Prostate gland (tissue), 2 donors: ENCODE measurements at places on chromosomes 6 and 20.

- no peaks in the 10 kb centered on the region for H3K4me1 ChIP-seq
- DNase-seq, result no peak
- H3K27me3 ChIP-seq, result no peaks in the 10 kb centered on the region
- H3K27ac ChIP-seq, result no peak overlapping the region
- H3K36me3 ChIP-seq, result no peaks in the 10 kb centered on the region
Measured at GRCh38 chr6:149147938-149148718, 169.4 kb upstream of the TAB2 start.

- no peak overlapping the region for H3K4me3 ChIP-seq
- no peaks in the 10 kb centered on the region for H3K27me3 ChIP-seq
- H3K4me1 ChIP-seq, result no peaks in the 10 kb centered on the region
- no peak overlapping the region for H3K27ac ChIP-seq
- DNase-seq, result no peak
Measured at GRCh38 chr6:15077961-15078360, 167.9 kb upstream of the JARID2 start.

GRCh38 chr6:170130201-170130621 lies 160.7 kb downstream of the DLL1 start:
- DNase-seq, result no peak
- no peaks in the 10 kb centered on the region for H3K36me3 ChIP-seq
- no peaks in the 10 kb centered on the region for H3K27me3 ChIP-seq
- no peak overlapping the region for H3K4me3 ChIP-seq
- no peak overlapping the region for H3K27ac ChIP-seq

- DNase-seq, result no peak
- no peak overlapping the region for H3K27ac ChIP-seq
- H3K27me3 ChIP-seq, result no peaks in the 10 kb centered on the region
Measured at GRCh38 chr6:127436578-127437110, 22.5 kb downstream of the KIAA0408 start.

- H3K4me1 ChIP-seq, result no peaks in the 10 kb centered on the region
- no peaks in the 10 kb centered on the region for H3K27me3 ChIP-seq
- H3K36me3 ChIP-seq, result no peaks in the 10 kb centered on the region
- no peak overlapping the region for H3K4me3 ChIP-seq
- no peak overlapping the region for H3K27ac ChIP-seq
- DNase-seq, result no peak
Measured at GRCh38 chr6:77587963-77588362, 64.9 kb upstream of the MEI4 start.

DNA sequence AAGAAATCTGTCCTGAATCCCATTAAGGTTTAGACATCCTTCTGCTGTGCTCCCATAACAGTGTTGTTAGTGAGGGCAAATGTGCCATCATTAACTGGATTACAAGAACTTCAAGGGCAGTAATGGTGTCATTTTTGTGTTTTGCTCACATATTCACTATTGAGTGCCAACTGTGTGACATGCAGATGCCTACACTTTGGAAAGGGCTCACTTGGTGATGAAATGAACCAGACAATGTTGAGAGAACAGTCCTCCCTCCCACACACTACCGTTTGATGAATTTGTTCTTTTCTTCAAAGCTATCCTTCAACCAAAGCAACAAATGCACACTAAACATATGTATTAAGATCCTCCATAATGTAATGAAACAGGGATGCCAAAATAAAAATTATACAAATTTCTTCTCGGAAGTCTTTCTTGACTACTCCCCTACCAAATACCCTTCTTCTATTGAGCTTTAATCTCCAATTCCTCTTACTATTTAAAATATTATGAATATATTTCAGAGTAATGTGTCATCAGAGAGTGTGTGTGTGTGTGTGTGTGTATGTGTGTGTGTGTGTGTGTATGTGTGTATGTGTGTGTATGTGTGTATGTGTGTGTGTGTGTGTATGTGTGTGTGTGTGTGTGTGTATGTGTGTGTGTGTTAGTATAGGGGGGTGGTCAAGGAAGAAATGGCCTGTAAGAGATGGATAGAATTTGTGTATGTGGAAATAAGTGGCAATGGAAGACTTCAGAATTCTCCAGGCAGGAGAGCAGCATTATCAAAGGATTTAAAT lies 92.3 kb upstream of the ENPP5 start:
- H3K4me3 ChIP-seq, result no peak overlapping the region
- DNase-seq, result no peak
- no peak overlapping the region for H3K27ac ChIP-seq
- no peaks in the 10 kb centered on the region for H3K36me3 ChIP-seq
- no peaks in the 10 kb centered on the region for H3K4me1 ChIP-seq
- no peaks in the 10 kb centered on the region for H3K27me3 ChIP-seq

GRCh38 chr20:59895908-59896307 lies 37.5 kb downstream of the SYCP2 start:
- H3K27me3 ChIP-seq, result no peaks in the 10 kb centered on the region
- H3K4me3 ChIP-seq, result no peak overlapping the region
- no peak overlapping the region for H3K27ac ChIP-seq

- no peaks in the 10 kb centered on the region for H3K27me3 ChIP-seq
- no peaks in the 10 kb centered on the region for H3K4me1 ChIP-seq
- H3K4me3 ChIP-seq, result no peak overlapping the region
- H3K36me3 ChIP-seq, result no peaks in the 10 kb centered on the region
- DNase-seq, result no peak
- H3K27ac ChIP-seq, result no peak overlapping the region
Measured at GRCh38 chr20:7383216-7383615, 557.0 kb downstream of the HAO1 start.

GRCh38 chr6:251920-252319 lies 40.4 kb upstream of the DUSP22 start:
- no peaks in the 10 kb centered on the region for H3K4me1 ChIP-seq
- H3K4me3 ChIP-seq, result no peak overlapping the region
- no peak for DNase-seq
- no peaks in the 10 kb centered on the region for H3K27me3 ChIP-seq
- no peaks in the 10 kb centered on the region for H3K36me3 ChIP-seq
- H3K27ac ChIP-seq, result no peak overlapping the region

DNA sequence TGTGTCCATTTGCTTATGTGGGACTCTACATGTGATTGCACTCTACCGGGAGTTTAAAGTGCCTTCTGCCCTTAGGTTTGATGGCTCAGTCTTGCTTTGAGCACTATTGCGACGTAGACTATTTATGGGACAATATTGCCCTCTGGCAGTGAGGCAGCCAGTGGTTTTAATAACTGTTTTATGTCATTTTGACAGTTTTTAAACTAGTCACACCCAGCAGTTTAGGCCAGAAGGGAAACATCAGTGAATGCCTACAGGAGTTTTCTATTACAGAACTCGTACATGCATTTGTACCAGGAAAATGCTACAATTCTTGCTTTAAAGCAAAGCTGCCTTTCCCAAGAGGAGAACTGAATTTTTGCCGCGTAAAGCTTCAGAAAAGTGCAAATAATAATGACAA lies 813.7 kb downstream of the KIF16B start:
- H3K27me3 ChIP-seq, result no peaks in the 10 kb centered on the region
- H3K4me3 ChIP-seq, result no peak overlapping the region
- no peak overlapping the region for H3K27ac ChIP-seq
- no peaks in the 10 kb centered on the region for H3K36me3 ChIP-seq

DNA sequence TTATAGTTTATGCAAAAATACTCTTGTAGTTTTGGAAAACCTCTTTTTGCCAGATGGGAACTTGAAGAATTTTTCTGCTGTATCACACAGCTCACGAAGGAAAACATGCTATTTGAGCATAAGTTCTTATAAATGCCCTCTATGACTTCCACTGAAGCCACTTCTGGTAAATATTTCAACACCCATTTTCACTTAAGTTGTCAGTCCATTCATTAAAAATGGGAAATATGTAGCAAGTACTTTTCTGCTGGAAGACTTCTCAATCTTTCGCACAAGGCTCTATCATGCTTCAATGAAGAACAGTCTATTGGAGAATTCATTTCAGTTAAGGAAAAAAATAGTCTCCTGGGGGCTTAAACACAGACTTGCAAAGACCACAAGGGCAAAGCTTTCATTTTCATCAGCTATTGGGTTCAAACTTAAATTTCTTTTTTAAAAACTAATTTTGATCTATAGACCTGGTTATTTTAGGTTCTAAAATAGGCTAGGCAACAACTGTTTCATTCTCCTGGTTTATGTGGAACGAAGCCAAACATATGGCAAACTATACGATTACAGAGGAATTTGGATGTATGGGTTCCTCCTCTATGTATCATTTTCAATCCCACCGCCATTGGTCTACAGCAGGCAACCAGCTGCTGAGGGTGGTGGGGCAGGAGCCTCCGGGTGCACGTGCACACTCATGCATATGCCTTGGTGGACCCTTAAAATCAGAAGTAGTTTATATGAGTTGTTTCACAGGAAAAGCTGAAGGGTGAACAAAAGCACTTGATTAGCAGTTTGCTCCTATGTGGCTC lies 38.7 kb downstream of the LAMA4 start:
- H3K4me3 ChIP-seq, result no peak overlapping the region
- H3K4me1 ChIP-seq, result no peaks in the 10 kb centered on the region
- no peaks in the 10 kb centered on the region for H3K27me3 ChIP-seq
- DNase-seq, result no peak
- H3K27ac ChIP-seq, result no peak overlapping the region

DNA sequence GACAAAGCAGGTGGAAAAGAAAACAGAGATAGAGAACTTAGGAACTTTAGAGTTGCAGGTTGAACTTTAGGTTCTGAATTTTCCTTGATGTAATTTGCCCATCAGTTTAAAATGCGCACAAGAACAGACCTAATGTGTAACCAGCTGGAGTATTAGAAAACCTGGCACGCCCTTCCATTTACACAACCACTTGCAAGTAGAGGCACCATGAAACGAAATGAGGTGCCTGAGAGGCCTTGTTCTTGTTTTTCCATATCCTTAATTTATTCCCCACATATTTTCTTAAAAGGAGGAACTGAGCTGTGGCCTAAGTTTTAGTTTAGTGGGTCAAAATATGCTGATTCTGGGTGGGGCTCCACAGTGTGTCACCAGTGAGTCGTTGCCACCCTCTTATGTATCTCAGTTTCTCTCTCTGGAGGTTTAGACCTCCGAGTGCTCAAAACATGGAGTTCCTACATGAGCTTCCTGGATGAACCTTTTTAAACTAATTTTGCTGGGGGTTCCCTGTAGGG lies 17.2 kb upstream of the IL22RA2 start:
- no peaks in the 10 kb centered on the region for H3K36me3 ChIP-seq
- H3K4me1 ChIP-seq, result no peaks in the 10 kb centered on the region
- H3K4me3 ChIP-seq, result no peak overlapping the region
- no peaks in the 10 kb centered on the region for H3K27me3 ChIP-seq
- DNase-seq, result no peak

- H3K27ac ChIP-seq, result no peak overlapping the region
- no peak overlapping the region for H3K4me3 ChIP-seq
- no peak for DNase-seq
- no peaks in the 10 kb centered on the region for H3K4me1 ChIP-seq
Measured at GRCh38 chr6:139568151-139568955, 193.9 kb upstream of the CITED2 start.

DNA sequence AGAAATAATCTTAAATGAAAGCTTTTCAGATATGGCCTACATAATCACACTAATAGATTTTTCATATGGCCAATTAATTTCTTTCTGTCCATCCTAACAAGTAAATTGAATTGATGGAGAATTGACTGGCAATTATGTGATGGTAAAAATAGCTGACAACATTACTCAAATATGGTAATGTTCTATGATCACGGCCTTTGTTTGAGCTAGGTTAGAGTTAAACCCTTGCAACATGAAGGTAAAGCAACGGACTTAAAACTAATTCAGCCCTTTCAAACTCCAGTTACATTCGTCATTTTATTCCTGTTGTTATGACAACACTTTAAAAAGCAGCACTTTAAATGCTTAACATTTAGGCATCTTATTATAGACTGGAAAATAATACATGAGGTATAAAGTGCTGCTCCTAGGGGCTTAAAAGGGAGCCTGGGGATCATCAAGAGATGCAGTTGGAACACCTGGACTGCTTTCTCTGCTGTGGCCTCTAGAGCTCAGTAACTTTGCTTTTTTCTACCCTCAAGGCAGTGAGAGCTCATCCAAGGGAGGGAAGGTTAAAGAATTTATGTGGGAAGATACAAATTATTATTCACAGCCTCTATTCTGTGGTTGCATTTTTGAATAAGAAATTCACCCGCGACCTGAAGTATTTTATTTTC lies 46.9 kb downstream of the RIPOR2 start:
- no peaks in the 10 kb centered on the region for H3K4me1 ChIP-seq
- no peak overlapping the region for H3K27ac ChIP-seq
- no peak overlapping the region for H3K4me3 ChIP-seq
- H3K27me3 ChIP-seq, result no peaks in the 10 kb centered on the region
- no peaks in the 10 kb centered on the region for H3K36me3 ChIP-seq

- no peak overlapping the region for H3K4me3 ChIP-seq
- no peak for DNase-seq
- H3K36me3 ChIP-seq, result no peaks in the 10 kb centered on the region
- H3K4me1 ChIP-seq, result no peaks in the 10 kb centered on the region
Measured at GRCh38 chr6:54515013-54515412, 206.8 kb downstream of the TINAG start.

DNA sequence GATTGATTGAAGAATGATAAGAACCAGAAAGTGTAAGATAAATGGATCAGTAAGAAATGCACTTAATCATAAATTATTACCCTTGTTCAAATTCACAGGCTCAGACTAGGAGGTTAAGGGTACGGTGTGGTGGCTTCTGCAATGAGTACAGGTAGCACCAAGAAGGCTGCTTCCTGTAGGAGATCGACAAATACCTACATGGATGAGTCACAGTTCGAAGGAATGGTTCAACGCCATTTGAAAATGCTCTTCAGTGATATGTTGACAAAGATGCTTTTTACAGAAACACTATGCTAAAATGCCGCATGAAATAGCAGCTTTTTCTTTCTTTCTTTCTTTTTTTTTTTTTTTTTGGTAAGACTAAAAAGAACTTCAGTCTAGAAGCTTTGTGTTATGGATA lies 116.2 kb downstream of the DTNBP1 start:
- no peaks in the 10 kb centered on the region for H3K4me1 ChIP-seq
- no peak overlapping the region for H3K27ac ChIP-seq
- H3K27me3 ChIP-seq, result no peaks in the 10 kb centered on the region
- H3K36me3 ChIP-seq, result no peaks in the 10 kb centered on the region

DNA sequence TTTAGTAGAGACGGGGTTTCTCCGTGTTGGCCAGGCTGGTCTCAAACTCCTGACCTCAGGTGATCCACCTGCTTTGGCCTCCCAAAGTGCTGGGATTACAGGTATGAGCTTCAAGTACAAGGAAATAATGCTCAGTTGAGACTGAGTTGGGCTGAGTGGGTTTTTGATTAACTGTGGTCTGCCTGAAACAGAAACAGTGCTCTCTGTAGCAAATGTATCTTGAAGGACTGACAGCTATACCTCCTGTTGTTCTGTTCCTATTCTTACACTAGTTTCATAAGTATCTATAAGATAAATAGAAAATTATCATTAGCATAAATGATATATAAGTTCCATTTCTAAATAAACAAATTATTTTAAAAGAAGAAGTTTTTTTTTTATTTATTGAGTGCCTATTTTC lies 142.8 kb upstream of the PTPRK start:
- H3K27me3 ChIP-seq, result no peaks in the 10 kb centered on the region
- H3K36me3 ChIP-seq, result no peaks in the 10 kb centered on the region
- H3K4me3 ChIP-seq, result no peak overlapping the region
- H3K4me1 ChIP-seq, result no peaks in the 10 kb centered on the region
